Posterior vena cava (tissue), 2 donors: ENCODE measurements at places on chromosomes 11 and 22. TPM values are rescaled to one million over a fixed set of nuclear protein-coding genes. Genes with fewer than 3 reads are reported as not detected.

OR4C3 gene
- not detected for total RNA-seq

MS4A3 gene
- total RNA-seq, result not detected

MRGPRE gene
- total RNA-seq, result not detected

SCGB1C1 gene
- total RNA-seq, result not detected

TSGA10IP gene
- not detected for total RNA-seq

PHOX2A gene
- total RNA-seq, result not detected

HTR3A gene
- not detected for total RNA-seq

PIWIL4 gene
- total RNA-seq, result 4.4 TPM

WT1 gene
- 3.4 TPM for total RNA-seq

GRIK4 gene
- 0.19 TPM for total RNA-seq

SLC1A2 gene
- total RNA-seq, result 1.9 TPM

MRGPRX3 gene
- total RNA-seq, result not detected

HEPHL1 gene
- total RNA-seq, result not detected

SERPIND1 gene
- total RNA-seq, result not detected

HMBS gene
- total RNA-seq, result 21.1 TPM
